ENCODE measurements at places on chromosomes 4 and X. TPM values are rescaled to one million over a fixed set of nuclear protein-coding genes. Genes with fewer than 3 reads are reported as not detected.

The SATL1 gene
- not detected for polyA plus RNA-seq

The NOX1 gene
- 0.02 TPM for polyA plus RNA-seq

The NLRP2B gene
- 0.11 TPM for polyA plus RNA-seq

The COL4A6 gene
- 0.14 TPM for polyA plus RNA-seq

The SLC30A9 gene
- 10.6 TPM for polyA plus RNA-seq

The CTSO gene
- 14.8 TPM for polyA plus RNA-seq

The AIMP1 gene
- polyA plus RNA-seq, result 18.9 TPM

The DSPP gene
- not detected for polyA plus RNA-seq

The SUPT20HL2 gene
- 0.34 TPM for polyA plus RNA-seq

The ATP1B4 gene
- polyA plus RNA-seq, result not detected

The CC2D2A gene
- polyA plus RNA-seq, result 39.4 TPM

The LRCH2 gene
- 0.24 TPM for polyA plus RNA-seq

The MAGEB3 gene
- not detected for polyA plus RNA-seq

The GPR143 gene
- 0.58 TPM for polyA plus RNA-seq

The VCX3A gene
- polyA plus RNA-seq, result not detected

The WDR13 gene
- 172 TPM for polyA plus RNA-seq

The GATA1 gene
- 0.07 TPM for polyA plus RNA-seq

The HDAC8 gene
- polyA plus RNA-seq, result 14.9 TPM

The BGN gene
- 37.1 TPM for polyA plus RNA-seq

The FRMPD3 gene
- 0.11 TPM for polyA plus RNA-seq

The MECP2 gene
- 13.3 TPM for polyA plus RNA-seq

The BANK1 gene
- polyA plus RNA-seq, result 4.4 TPM

The SOD3 gene
- polyA plus RNA-seq, result 50.0 TPM

The UNC5C gene
- 0.67 TPM for polyA plus RNA-seq

The MMRN1 gene
- polyA plus RNA-seq, result 30.1 TPM

The CTAG1A gene
- 0.51 TPM for polyA plus RNA-seq

The AFF1 gene
- 10.0 TPM for polyA plus RNA-seq

The RIPPLY1 gene
- polyA plus RNA-seq, result not detected

The AR gene
- polyA plus RNA-seq, result 6.3 TPM

The DUSP9 gene
- polyA plus RNA-seq, result 1.0 TPM

The MAGEA9B gene
- polyA plus RNA-seq, result not detected

The SEC24D gene
- polyA plus RNA-seq, result 12.2 TPM

The GDPD2 gene
- polyA plus RNA-seq, result not detected

The SLC49A3 gene
- 14.6 TPM for polyA plus RNA-seq

The TRMT10A gene
- polyA plus RNA-seq, result 3.7 TPM

The USP17L26 gene
- polyA plus RNA-seq, result not detected
